ENCODE measurements at places on chromosomes 16 and 17.

DNA sequence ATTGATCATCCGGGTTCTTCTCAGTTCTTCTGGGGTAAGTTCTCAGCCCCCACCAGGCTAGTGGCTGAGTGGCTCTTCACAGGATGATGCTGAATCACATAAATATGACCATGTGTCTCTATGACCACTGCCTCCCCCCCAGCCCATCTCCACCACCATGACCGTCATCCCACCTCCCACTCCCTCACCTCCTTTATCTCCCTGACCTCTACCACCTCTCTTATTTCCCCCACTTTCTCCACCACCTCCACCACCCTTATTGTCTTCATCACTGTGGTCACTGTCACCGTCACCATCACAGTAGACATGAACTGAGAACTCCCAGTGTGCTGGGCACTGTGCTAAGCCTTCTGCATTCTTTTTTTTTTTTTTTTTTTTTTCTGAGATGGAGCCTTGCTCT lies 32.5 kb downstream of the RGS9 start:
- no peak for DNase-seq

DNA sequence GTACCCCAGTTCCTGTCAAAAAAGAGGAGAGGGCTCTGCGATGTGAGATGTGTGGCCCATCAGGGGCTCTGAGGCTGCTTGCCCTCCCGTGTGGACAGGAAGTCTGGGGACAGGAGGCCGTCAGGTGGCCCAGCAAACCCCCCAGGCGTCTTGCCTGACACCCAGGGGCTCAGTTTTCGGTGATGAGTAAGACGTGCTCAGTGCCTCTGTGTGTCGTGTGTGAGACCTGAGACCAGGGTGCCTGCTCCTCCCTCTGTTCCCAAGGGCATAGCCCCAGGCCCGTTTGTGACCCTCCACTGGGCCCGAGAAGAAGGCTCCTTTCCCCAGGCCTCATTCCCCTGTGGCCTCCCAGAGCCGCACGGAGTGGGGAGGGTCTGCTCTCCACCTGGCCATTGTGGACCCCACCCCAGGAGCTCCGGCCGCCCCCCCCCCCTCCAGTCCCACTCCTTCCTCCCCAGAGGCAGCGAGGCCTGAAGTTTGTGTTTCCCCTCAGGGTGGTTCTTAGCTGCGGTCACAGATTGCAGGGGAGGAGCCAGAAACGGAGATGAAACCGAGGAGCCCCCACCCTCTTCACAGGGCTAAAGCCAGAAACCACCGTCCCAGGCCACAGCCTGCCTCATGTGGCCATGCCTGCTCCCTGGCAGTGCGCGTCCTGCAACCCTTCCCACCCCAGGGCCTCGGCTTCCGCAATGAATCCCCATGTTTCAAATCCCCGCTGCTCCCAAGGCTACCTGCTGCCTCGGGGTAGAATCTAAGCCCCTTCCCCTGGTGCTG lies 4.9 kb upstream of the ACTG1 start:
- no peak for DNase-seq

- DNase-seq, result no peak
These were observed 24.7 kb downstream of the DNAI2 start for GRCh38 chr17:74298778-74299177.

- no peak for DNase-seq
These were observed 60.5 kb downstream of the ADAMTS18 start for GRCh38 chr16:77374384-77374783.

DNA sequence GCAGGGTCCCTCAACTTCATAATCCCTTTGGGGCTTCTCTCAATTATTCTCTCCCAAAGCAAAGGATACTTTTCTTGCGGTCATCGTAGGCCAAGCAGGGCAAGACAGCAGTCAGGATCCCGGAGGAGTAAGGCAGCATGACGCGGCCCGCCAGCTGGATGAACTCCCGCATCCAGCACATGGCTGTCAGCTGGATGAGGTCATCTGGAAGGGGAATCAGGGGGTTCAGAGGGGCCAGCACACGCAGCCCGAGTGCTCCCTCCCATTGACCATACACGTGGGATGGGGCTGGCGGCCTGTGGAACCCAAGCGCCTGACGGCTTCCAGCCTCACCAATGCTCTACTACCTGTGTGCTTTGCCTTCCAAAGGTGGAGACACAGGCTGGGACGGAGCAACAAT lies 19.2 kb downstream of the VAC14 start:
- no peak for DNase-seq

GRCh38 chr17:4856937-4857314 lies 23.8 kb downstream of the MINK1 start:
- DNase-seq, result no peak

- DNase-seq, result no peak
These were observed 41.9 kb upstream of the NSRP1 start for GRCh38 chr17:30074730-30075129.

DNA sequence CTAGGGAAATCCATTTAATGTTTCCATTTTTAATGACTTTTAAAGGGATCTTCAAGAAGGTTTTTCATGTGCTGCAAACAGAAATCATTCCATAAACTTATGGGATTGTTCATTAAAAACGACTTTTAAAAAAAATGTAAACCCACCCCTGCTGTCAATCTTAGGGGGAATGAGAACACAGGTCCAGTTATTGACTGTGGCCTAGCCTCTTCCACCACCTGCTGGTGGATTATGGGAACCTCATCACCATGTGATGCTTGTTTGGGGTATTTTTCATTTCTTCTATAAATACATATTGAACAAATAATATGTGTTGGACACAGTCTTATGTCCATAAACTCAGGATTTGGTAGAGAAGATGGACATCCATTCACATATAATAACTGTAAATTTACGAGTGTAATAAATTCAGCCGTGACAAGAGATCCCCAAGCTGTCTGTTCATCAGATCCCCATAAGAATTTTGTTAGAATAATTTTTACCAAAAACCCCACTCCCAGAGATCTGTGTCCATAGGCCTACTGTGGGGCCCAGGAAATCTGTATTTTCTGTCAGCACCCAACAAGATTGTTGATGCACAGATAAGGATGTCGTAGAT lies 42.0 kb upstream of the TMC5 start:
- no peak for DNase-seq

- DNase-seq, result no peak
These were observed 30.1 kb downstream of the GPRC5B start for GRCh38 chr16:19854543-19854876.

GRCh38 chr17:79543531-79543930 lies 67.3 kb downstream of the RBFOX3 start:
- DNase-seq, result no peak

GRCh38 chr16:85086347-85087291 lies 25.7 kb downstream of the CIBAR2 start:
- DNase-seq, result peak; percentile 86

- no peak for DNase-seq
These were observed 3.4 kb upstream of the NSRP1 start for GRCh38 chr17:30113213-30113612.

DNA sequence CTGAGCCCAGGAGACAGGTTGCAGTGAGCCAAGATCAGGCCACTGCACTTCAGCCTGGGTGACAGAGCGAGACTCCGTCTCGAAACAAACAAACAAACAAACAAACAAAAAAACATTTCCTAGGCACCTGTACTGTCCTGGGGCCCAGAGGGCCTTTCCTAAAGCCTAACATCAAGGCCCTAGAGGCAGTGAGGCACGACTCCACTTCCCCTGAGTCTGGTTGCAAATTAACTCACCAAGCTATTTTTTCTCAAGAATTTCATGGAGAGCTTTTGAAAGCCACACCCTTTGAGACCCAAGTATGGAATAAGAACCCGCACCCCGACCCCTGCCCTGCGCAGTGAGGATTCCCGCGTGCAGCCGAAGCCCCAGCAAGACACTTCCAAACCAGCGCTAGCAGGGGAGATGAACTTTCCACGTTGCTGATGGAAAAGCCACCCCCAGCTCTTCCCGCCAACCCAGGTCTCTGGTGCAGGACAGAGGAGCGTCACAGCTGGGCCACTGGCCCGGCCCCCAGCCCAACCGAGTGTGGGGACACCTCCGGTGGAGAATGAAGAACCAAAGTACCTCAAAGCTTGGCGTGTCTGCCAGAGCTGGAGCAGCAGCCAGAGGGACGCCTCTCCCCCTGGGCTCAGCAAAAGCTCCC lies 1.2 kb downstream of the CHST5 start:
- DNase-seq, result no peak

GRCh38 chr16:63192980-63193379 lies 1156.7 kb upstream of the CDH8 start:
- DNase-seq, result no peak

DNA sequence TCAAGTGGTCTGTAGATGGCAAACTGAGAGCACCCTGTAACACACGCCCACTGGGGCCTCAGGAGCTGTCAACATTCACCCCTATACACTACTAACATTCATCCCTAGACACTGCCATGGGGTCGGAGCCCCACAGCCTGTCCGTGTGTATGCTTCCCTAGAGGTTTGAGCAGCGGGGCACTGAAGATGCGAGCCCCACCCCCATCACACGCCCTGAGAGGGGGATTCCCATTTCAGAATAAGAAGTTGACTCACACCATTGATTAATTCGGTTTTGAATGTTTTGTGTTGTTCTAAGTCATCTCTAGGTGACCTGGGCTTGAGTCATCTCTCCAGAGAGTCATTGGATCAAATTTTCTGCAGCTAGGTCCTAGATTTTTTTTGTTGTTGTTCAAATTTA lies 37.3 kb upstream of the MMD start:
- DNase-seq, result peak; percentile 22

- DNase-seq, result no peak
These were observed 7.4 kb downstream of the FOXF1 start for GRCh38 chr16:86517652-86518258.

GRCh38 chr17:4440690-4441686 lies 7.2 kb downstream of the SPNS3 start:
- DNase-seq, result no peak

- no peak for DNase-seq
These were observed 41.5 kb downstream of the KANSL1 start for GRCh38 chr17:46151762-46152161.

- no peak for DNase-seq
These were observed 45.6 kb downstream of the ZDHHC7 start for GRCh38 chr16:84965428-84966415.

GRCh38 chr17:73470316-73470826 lies 158.6 kb upstream of the CDC42EP4 start:
- DNase-seq, result no peak

- DNase-seq, result no peak
These were observed 91.8 kb downstream of the FOXL1 start for GRCh38 chr16:86669937-86670749.

GRCh38 chr17:34579017-34579946 lies at the start of gene TMEM132E:
TSS of gene TMEM132E (plus strand) at chr17:34579582. CDS start at chr17:34581077, 1,495 bp downstream.
- no peak for DNase-seq

GRCh38 chr16:14095883-14096551 lies 24.9 kb downstream of the MRTFB start:
- no peak for DNase-seq

DNA sequence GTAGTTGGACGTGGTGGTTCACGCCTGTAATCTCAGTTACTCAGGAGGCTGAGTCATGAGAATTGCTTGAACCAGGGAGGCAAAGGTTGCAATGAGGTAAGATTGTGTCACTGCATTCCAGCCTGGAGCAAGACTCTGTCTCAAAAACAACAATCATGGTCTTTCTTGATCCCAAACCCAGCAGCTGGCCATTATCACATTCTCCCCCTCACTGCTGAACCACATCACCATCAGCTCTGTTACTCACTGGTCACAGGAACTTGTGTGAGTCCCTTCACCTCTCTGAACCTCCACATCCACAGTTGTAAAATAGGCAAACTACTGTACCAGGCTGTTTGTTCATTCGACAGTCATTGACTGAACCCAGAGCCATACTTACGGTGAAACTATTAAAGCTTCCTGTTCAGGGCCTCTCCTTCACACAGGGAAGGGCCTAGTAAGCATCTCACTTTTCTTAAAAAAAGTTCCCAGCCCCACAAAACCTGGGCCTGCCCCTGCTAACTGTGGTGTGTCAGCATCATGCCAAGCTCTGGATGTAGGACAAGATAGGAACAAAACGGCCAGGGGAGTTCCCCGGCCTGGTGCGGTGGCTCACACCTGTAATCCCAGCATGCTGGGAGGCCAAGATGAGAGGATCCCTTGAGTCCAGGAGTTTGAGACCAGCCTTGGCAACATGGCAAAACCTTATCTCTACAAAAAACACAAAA lies 104.7 kb downstream of the COPRS start:
- DNase-seq, result no peak

GRCh38 chr17:32755045-32755805 lies 121.7 kb downstream of the MYO1D start:
- DNase-seq, result no peak
